ENCODE measurements at places on chromosomes 11 and 22. TPM values are rescaled to one million over a fixed set of nuclear protein-coding genes. Genes with fewer than 3 reads are reported as not detected.
A peak's percentile ranks its signal among the peaks of the same experiment; 100 is the strongest.

The PDE3B gene
- total RNA-seq: 9.4 TPM

GRCh38 chr11:60485987-60486386, 6.6 kb upstream of the MS4A12 start:
- H3K4me3 ChIP-seq: no peak overlapping the region
- peak; percentile 57 for DNase-seq
- H3K36me3 ChIP-seq: no peaks in the 10 kb centered on the region

DNA sequence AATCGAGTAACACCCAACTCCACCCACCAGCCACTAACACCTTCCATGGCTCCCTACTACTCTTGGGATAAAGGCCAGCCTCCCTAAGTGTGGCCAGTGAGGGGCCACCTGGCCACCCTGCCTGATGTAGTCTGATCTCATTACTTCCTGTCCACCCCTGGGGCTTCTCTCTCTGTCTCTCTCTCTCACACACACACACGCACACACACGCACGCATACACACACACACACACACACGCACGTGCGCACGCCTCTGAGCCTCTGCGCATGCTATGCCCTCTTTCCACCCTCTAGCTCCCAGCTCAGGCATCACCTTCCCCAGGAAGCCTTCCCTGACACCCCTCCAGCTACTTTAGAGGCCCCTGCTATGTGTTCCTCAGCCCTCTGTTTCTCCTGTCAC, 3.9 kb downstream of the MFNG start:
- DNase-seq: no peak
- no peak overlapping the region for H3K4me3 ChIP-seq
- peaks cover 21% of the 10 kb centered on the region for H3K4me1 ChIP-seq
- H3K27me3 ChIP-seq: no peaks in the 10 kb centered on the region
- H3K36me3 ChIP-seq: no peaks in the 10 kb centered on the region

GRCh38 chr11:26276798-26277424, 55.0 kb upstream of the ANO3 start:
- no peak overlapping the region for H3K27ac ChIP-seq
- H3K4me1 ChIP-seq: peaks cover 12% of the 10 kb centered on the region
- no peaks in the 10 kb centered on the region for H3K36me3 ChIP-seq
- no peaks in the 10 kb centered on the region for H3K27me3 ChIP-seq
- peak; percentile 79 for DNase-seq
- H3K4me3 ChIP-seq: no peak overlapping the region

The MMP8 gene
- not detected for total RNA-seq

The TRIM44 gene
- total RNA-seq: 32.9 TPM
